GM12878 (cell line): ENCODE measurements at places on chromosomes 1 and 21. TPM values are rescaled to one million over a fixed set of nuclear protein-coding genes. Genes with fewer than 3 reads are reported as not detected.

Gene S100A7A
- not detected in 2 replicates for polyA plus RNA-seq

Gene CITED4
- polyA plus RNA-seq: 0.10 TPM in 1 of 2 replicates, not detected in the other

Gene KRTAP10-8
- not detected in 2 replicates for polyA plus RNA-seq

Gene RHD
- polyA plus RNA-seq: 0.15 and 0.34 TPM in 2 replicates
